ENCODE measurements at places on chromosomes 12 and 14. TPM values are rescaled to one million over a fixed set of nuclear protein-coding genes. Genes with fewer than 3 reads are reported as not detected.

GRCh38 chr12:68477261-68477772 lies 133.4 kb upstream of the RAP1B start:
- no peaks in the 10 kb centered on the region for H3K4me1 ChIP-seq
- no peak for DNase-seq
- H3K36me3 ChIP-seq, result no peaks in the 10 kb centered on the region
- H3K27me3 ChIP-seq, result no peaks in the 10 kb centered on the region

PZP gene
- not detected for total RNA-seq

P2RX7 gene
- 2.2 TPM for total RNA-seq

LRP1-AS gene
- not detected for total RNA-seq

DNA sequence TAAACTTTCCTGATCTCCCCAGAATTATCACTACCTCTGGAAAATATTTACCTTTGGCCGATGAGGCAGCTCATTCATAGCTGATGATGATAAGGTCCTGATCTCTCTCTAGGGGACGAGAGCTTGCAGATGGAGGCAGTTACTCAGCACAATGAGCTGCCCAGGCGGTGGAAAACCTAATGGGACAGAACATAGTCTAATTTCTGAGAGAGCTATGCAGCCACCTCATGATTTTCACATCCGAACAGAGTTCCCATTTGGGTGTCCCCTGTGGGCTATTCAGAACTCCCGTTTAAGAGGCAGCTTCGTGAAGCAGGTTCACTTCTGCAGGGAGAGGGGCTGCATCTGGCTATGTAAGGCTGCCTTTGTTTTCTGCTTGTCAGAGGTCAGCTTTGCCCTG lies 724.6 kb upstream of the TMEM132C start:
- no peaks in the 10 kb centered on the region for H3K27me3 ChIP-seq
- no peaks in the 10 kb centered on the region for H3K36me3 ChIP-seq
- no peak overlapping the region for H3K4me3 ChIP-seq
- DNase-seq, result no peak
- H3K27ac ChIP-seq, result no peak overlapping the region

RILPL2 gene
- 3.6 TPM for total RNA-seq

DNA sequence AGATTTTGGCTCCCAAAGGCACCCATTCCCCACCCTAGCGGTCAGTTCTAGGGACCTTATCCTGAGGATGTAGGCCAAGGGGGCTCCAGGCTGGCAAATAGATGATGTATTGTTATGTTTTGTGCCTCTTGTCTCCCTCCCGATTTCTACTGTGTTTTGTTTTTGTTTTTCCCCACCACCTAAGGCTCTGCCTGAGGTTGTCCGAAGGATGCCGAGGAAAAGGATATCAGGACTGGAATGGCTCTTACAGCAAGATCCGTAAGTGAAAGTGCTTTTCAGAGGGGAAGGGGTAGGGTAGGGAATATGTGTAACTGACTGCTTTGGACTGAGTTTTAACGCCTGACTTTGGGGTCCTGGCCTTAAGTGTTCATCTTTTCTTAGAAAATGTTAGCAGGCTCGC lies 6.6 kb downstream of the FOXG1 start:
- H3K27me3 ChIP-seq, result no peaks in the 10 kb centered on the region
- no peaks in the 10 kb centered on the region for H3K36me3 ChIP-seq
- DNase-seq, result no peak
- H3K27ac ChIP-seq, result no peak overlapping the region
- H3K4me3 ChIP-seq, result no peak overlapping the region

- no peaks in the 10 kb centered on the region for H3K27me3 ChIP-seq
- DNase-seq, result no peak
- H3K4me3 ChIP-seq, result no peak overlapping the region
These were observed 18.6 kb upstream of the PLEKHG3 start for GRCh38 chr14:64685371-64686281.

DNA sequence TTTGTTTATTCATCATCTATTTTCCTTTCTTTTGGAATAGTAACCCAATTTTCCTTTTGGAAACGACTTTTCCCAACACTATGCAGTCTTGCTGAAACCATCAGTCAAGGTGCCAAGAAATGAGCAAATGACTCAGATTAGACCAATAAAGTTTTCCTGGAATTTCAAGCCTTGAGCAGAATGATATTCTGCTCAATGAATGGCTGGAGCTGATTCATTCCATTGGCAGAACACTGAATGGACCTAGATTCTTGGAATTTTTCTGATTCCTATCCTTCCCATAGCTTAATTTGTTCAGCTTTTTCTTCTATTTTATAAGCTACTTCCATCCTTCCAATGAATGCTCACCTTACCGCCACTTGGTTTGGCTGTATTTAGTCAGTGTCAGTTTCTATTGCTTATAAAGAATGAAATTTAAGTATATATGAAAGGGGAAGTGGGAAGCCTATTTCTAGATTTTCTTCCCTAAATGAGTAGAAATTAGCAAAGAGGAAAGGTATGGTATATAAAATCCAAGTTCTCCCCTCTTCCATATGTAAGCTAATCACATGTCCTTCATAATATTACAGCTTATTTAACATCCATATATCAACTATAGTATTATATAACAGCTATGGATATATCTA lies 89.0 kb downstream of the C14orf39 start:
- H3K36me3 ChIP-seq, result no peaks in the 10 kb centered on the region
- no peak overlapping the region for H3K4me3 ChIP-seq
- no peaks in the 10 kb centered on the region for H3K27me3 ChIP-seq
- DNase-seq, result no peak

GRCh38 chr12:72246370-72246769 lies 25.8 kb upstream of the TRHDE start:
- no peaks in the 10 kb centered on the region for H3K36me3 ChIP-seq
- H3K27ac ChIP-seq, result no peak overlapping the region
- no peaks in the 10 kb centered on the region for H3K27me3 ChIP-seq
- no peaks in the 10 kb centered on the region for H3K4me1 ChIP-seq

DNA sequence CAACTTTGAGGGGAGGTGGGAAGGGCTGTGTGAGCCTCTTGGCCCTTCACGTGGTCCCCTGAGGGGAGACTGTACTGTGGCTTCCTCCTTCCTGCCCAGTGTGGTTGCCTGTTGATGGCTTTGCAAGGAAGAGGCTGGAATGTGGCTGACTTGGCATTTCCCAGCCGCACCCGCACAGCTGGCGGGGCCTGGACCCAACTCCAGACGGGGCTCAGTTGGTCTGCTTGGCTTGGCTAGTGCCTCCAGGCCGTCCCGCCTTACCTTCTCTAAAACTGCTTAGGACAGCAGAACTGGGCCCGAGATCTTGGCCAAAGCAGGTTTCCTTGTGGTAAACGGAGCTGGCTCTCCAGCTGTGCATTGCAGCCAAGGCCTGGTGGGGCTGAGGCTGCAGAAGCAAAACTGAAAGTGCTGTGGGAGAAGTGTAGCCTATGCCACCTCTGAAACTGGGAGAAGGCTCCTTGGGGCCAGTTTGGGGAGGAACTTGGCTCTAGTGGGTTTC lies 139.5 kb downstream of the SMOC1 start:
- no peak for DNase-seq
- H3K27me3 ChIP-seq, result peaks cover 7% of the 10 kb centered on the region
- no peaks in the 10 kb centered on the region for H3K4me1 ChIP-seq
- H3K36me3 ChIP-seq, result no peaks in the 10 kb centered on the region
- no peak overlapping the region for H3K4me3 ChIP-seq

DNA sequence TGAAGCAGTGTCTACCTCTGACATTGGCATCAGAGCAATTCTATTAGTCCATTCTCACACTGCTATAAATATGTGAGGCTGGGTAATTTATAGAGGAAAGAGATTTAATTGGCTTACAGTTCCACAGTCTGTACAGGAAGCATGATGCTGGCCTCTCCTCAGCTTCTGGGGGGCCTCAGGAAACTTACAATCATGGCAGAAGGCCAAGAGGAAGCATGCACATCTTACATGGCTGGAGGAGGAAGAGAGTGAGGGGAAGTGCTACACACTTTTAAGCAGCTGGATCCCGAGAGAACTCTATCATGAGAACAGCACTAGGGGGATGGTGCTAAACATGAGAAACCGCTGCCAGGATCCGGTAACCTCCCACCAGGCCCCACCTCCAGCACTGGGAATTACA lies 25.7 kb upstream of the SEL1L start:
- H3K36me3 ChIP-seq, result no peaks in the 10 kb centered on the region
- no peaks in the 10 kb centered on the region for H3K4me1 ChIP-seq
- peaks cover 11% of the 10 kb centered on the region for H3K27me3 ChIP-seq

DNA sequence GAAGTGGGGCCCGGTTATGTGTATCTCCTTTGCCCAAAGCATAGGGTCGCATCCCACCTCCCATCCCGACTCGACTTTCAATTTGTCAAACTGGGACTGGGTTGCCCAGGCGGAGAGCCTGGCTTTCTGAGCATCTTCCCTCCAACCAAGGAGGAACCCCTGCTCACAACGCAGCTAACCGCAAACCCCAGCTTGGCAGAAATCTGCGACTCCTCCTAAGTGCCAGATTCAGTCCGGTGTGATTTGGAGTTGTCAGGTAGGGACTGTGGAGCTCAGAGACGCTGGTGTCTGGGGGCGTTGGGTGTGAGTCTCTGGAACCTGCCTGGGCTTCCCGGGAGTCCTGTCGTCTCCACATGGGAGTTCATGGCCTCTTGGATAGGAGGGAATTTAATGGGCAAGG lies 1126.7 kb downstream of the AACS start:
- H3K4me1 ChIP-seq, result no peaks in the 10 kb centered on the region
- no peak for DNase-seq
- H3K36me3 ChIP-seq, result no peaks in the 10 kb centered on the region
- H3K27me3 ChIP-seq, result peaks cover 13% of the 10 kb centered on the region

DNA sequence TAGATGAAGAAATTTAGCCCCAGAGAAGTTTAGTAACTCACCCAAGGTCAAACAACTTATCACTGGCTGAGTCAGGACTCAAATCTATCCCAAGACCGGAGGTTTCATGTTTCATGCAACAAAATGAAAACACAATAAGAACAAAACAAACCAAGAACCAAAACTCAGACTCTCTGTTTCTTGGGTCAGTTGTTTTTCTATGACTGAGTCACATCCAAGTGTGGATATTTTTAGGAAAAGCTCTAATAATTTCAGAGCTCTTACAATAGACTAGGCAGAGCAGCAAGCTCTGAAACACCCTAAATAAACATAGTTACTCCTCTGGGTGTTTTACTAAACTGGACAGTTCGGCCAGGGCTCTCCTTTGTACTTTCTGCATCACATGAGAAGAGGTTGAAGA lies 87.6 kb upstream of the PRB2 start:
- no peaks in the 10 kb centered on the region for H3K27me3 ChIP-seq
- no peak for DNase-seq
- H3K4me3 ChIP-seq, result no peak overlapping the region
- no peaks in the 10 kb centered on the region for H3K36me3 ChIP-seq

- H3K27ac ChIP-seq, result no peak overlapping the region
These were observed 31.1 kb downstream of the APPL2 start for GRCh38 chr12:105204916-105205315.

DNA sequence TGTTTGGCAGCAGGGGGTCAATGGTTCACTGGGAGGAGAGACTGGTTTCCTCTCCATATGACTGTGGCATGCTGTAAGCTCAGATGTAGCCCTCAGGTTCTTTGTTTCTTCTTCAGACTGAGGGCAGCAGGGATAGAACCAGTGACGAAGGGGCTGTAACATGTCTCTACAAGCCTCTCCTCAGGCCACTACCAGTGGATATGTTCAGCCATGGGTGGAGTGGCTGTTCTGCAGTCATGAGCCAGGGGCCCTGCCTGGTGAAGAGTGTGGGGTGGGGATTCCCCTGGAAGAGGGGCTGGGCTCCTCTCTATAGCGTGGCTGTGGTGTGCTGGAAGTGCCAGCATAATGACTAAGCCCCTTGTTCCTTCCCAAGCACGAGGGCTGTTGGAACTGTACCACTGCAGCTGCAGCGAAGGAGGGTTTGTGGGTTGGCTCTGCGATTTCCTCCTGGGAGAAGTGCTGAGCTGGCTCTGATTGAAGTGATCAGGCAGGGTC lies 55.8 kb downstream of the CMAS start:
- no peak overlapping the region for H3K27ac ChIP-seq
- no peaks in the 10 kb centered on the region for H3K4me1 ChIP-seq
- DNase-seq, result no peak
- H3K4me3 ChIP-seq, result no peak overlapping the region

CLEC9A gene
- total RNA-seq, result not detected

SAMD15 gene
- 7.8 TPM for total RNA-seq

DNA sequence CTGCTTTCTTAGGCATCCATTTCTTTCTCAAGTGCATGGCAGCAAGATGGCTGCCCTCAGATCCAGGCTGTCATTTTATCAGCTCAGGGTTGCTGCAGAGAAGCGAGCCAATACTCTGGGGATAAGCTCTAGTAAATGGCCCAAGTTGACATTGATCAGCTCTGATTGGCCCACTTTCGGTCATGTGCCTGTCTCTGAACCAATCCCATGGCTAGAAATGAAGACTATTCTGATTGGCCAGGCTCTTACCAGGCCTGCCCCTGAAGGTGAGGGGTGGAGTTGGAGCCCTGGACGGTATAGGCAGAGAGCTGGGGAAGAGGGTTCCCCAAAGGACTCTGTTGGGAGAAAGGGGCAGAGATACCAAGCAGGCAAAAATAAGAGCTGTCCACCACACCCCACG lies 41.4 kb downstream of the MYO1H start:
- peaks cover 30% of the 10 kb centered on the region for H3K27me3 ChIP-seq
- H3K4me1 ChIP-seq, result no peaks in the 10 kb centered on the region
- no peak overlapping the region for H3K27ac ChIP-seq
- no peaks in the 10 kb centered on the region for H3K36me3 ChIP-seq

DNA sequence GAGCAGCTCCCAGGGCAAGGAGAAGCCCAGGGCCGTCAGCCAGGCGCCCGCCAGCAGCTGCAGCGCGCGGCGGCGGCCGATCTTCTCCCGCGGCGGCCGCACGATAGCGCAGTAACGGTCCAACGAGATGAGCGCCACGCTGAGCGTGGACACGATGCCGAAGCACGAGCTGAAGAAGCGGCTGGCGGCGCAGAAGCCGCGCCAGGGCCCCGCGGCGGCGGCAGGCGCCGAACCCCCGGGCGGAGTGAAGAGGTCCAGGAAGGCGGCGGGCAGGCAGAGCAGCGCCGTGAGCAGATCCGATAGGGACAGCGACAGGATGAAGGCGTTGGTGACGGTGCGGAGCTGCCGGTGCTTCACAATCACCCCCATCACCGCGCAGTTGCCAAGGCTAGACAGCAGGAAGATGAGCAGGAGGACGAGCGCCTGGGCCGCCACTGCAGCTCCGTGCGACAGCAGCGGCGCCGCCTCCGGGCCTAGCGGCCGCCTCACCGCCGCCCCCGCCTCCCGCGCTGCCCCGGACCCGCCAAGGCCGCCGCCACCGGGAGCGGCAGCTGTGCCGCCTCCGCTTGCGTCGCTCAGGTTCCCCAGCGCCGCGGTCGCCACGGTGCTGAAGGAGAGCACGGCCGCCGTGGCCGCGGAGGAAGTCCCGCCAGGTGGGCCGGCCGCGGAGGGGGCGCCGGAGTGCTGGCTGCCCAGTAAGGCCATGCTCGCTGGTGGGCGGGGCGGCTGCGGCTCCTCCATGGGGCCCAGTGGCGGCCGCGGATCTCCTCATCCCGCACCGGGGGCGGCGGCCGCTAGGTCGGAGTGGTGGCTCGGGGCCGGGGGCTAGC lies 479 bp downstream of the GPR135 start:
- no peaks in the 10 kb centered on the region for H3K27me3 ChIP-seq
- H3K4me3 ChIP-seq, result no peak overlapping the region
- DNase-seq, result no peak

LTBP2 gene
- total RNA-seq, result 121 TPM

CSRNP2 gene
- total RNA-seq, result 23.1 TPM
